HS-5 (cell line): ENCODE measurements at places on chromosomes 13 and 19.

- no peak for DNase-seq
These were observed 76.2 kb downstream of the PTPRS start for GRCh38 chr19:5264453-5264852.

- no peak for DNase-seq
These were observed 323.0 kb downstream of the GPC5 start for GRCh38 chr13:91721413-91721812.

DNA sequence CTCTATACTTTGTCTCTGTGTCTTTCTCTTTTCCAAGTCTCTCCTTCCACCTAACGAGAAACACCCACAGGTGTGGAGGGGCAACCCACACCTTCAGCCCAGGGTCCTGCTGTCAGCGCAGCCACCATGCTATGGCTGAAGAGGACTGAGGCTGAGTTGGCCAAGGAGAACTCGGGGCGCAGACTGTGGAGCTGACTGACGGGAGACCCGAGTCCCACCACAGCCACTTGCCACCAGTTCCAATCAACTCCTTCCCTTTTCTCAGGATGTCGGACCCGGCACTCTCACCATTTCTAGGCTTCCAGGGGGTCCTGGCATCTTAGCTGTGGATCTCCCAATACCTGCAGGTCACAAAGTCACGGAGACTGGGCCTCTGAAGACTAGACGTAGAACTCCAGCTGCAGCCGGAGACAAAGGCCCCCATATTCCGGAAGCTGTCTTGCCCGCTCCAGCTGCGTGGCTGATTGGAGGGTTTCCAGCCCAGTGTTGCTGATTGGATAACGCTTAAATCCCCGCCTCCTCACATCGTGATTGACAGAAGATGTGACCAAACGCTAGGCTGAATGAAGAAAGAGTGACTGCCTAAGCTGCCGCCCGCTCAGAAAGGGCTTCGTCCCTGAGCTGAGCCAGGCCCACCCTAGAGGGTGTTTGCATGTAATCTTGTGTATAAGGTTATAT is 63.6 kb downstream of the ZNF429 start:
- no peak for DNase-seq

- no peak for DNase-seq
These were observed 32.1 kb upstream of the DCLK1 start for GRCh38 chr13:36163286-36163685.

- DNase-seq, result no peak
These were observed 475.1 kb downstream of the FOXO1 start for GRCh38 chr13:40191186-40191980.

- no peak for DNase-seq
These were observed 28.5 kb downstream of the MED4 start for GRCh38 chr13:48066310-48066989.

DNA sequence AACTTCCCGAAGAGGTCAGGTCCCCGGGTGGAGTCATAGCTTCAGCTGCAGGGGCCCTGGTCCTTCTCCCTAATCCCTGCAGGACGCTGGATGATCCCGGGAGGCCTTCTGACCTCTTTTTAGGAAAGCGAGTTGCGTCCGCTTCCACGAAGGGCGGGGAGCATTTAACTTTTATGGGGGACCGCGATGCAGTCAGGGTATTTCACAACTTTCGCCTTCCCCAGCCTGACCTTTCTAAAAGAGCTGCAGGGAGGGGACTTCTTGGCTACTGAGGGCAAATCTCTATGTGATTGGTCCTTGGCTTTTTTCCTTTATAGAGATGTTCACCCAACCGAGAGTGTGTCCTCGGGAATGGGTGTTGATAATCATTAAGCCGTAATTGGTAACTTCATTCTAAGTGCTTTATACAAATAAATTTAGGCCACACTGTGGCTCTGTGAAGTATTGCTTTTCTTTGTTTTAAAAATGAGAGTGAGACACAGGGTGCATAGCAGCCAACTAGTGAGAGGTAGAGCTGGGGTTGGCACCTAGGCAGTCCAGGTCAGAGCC is 778 bp downstream of the ZNF230 start:
- no peak for DNase-seq

DNA sequence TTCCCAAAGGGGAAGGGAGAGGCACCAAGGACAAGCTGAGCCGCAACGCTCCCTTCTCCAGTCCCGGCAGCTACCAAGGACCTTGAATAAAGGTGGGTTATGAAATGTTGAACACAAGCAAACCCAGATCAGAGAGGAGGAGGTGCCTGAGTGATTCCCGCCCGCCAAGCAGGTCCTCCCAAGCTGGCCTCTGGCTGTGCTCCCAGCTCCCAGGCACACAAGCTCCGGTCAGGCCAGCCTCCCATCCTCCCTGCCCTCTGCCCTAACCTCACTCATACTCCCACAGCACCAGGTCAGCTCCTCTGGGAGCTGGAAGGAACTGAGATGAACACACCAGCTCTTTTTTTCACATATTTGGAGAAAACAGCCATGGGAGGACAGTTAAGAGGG is 3.7 kb downstream of the NAPA start:
- no peak for DNase-seq

DNA sequence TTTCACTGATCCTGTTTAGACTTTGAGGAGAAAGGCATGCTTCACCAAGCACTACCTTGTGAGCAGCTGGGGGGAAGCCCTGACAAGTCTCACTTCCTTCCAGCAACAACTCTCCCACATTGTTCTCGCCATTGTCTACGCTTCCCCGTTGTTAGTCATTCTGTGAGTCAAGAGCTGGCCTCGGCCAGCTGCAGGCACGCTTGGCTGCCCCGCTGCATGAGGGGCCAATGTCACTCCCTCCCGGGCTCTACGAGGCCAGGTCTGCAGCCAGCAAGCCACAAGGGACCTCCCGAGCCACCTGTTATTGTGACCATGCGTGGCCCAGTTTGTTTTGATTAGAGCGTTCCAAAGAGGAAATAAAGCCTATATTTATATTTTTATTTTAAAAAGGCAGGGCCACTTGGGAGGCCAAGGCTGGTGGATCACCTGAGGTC is 220.9 kb downstream of the FOXO1 start:
- DNase-seq, result peak; percentile 22

DNA sequence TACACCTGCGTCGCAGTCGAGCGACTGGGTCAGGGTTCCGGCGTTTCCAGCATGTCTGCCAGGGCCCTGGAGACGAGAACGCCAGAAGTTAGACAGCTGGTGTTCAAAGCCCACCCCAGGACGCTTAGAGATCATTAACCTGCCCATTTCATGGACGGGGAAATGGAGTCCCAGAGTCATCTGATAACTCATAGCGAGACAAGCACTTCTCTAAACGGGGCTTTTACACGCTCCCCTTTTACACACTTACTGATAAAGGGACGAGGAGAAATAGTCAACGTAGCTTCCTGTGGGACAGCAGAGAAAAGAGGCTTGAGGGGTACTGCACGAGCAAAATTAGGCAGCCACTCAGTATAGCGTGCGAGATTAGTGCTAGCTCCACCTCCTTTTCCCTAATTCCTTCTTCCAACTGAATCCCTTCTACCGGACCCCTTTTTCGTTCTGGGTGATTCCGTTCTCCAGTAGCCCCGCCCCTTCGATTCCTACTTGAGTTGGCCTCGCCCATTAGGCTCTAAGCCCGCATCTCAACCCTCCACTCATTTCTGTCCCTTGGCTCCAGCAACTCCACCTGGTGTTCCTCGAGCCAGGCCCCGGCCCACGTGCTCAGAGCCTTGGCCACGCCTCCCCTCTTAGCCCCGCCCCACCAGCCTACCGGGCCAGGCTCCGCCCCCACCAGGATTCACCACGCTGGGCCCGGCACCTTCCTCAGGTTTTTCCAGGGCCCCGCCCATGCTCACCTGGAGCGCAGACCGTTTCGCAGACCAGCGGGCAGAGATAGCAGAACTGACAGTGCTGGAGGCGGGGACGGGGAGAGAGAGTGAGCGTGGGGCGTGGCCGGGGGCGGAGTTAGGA is 3.7 kb downstream of the HRC start:
- no peak for DNase-seq

- no peak for DNase-seq
These were observed 159.5 kb downstream of the KDM4B start for GRCh38 chr19:5128251-5128935.

GRCh38 chr13:28475916-28476725 is 18.8 kb downstream of the FLT1 start:
- DNase-seq, result peak; percentile 53

- peak; percentile 24 for DNase-seq
These were observed 82.9 kb upstream of the CACNA1A start for GRCh38 chr19:13588957-13589833.

- DNase-seq, result no peak
These were observed 745.3 kb downstream of the GPC5 start for GRCh38 chr13:92143766-92144165.

DNA sequence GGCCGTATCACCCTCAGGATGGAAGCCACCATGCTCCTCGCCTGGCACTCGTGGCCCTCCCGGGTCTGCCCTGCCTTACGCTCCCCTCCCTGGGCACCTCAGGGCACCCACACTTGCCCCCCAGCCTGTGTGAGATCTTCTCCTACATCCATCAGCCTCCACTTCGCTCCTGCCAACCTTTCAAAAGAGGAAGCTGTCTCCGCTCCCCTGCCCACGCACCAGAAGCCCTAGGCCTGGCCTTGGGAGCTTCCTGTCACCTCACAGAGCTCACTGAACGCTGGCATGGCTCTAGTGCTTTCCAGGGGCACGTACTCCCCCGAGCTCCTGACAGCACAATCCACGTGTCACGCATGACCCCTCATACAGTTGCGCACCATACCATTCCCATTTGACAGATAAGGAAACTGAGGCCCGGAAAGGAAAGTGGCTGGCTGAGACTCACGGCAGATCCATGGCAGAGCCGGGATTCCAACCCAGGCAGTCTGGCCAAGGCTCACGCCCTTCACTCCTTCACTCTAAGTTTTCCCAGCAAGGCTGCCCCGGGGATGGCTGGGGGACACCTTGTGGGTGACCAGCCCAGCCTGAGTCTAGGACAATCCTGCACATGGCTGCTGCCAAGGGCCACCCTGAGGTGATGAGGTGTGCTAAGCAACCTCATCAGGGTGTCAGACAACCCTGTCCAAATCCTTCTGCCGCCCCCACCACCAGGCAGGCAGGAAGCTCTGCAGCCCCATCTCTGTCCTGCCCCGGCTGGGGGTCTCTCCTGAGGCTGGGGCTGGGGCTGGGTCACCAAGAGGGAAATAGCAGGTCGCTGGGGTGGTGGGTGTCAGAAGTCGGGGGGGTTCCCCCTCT is 19.3 kb downstream of the PPP1R12C start:
- no peak for DNase-seq

- DNase-seq, result no peak
These were observed 5.2 kb upstream of the ZNF554 start for GRCh38 chr19:2814426-2814825.

DNA sequence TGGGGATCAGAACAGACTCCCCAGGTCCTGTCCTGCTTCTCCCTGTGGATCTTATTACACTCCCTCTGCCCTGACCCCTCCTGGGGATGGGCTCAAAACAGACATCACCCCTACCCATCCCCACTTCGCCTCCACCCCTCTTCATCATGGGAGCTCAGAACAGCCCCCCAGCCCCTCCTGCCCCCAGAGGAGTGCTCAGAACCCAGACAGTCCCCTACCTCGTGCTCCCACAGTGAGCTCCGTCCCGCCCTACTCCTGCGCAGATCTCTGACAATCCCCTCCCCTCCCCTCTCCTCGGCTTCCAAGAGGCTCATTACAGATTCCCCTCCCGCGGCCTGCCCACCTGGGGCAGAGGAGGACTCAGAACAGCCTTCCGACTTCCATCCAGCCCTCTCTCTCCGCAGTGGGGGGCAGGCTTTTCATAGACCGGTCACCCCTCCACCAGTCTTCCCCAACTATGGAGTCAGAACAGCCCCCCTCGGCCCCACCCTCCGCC is 6.1 kb downstream of the NXNL1 start:
- DNase-seq, result no peak

DNA sequence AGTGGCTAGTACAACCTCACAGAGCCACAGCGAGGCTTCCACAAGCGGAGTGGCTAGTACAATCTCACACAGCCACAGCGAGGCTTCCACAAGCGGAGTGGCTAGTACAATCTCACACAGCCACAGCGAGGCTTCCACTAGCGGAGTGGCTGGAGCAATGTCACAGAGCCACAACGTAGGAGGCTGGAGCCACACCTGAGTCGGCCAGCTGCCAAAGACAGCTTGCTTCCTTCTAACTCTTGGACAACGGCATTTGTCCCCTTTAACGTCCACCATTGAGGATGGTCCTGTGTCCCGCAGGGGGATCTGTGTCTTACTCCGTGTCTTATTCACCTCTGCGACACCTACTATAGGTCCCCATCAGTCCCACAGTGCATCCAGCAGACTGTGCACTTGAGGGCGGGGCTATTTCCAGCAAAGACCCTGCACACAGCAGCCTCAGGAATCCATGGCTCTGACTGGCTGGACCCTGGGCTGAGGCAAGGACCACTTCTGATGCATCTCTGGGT is 3.7 kb downstream of the ZNF787 start:
- DNase-seq, result no peak

GRCh38 chr13:29210676-29211075 is 384.8 kb downstream of the SLC7A1 start:
- no peak for DNase-seq
